ENCODE measurements at places on chromosomes 16 and 17.

- no peak for DNase-seq
These were observed 11.6 kb upstream of the STRADA start for GRCh38 chr17:63753215-63753614.

GRCh38 chr16:85735225-85735635 is 15.7 kb downstream of the C16orf74 start:
- no peak for DNase-seq

DNA sequence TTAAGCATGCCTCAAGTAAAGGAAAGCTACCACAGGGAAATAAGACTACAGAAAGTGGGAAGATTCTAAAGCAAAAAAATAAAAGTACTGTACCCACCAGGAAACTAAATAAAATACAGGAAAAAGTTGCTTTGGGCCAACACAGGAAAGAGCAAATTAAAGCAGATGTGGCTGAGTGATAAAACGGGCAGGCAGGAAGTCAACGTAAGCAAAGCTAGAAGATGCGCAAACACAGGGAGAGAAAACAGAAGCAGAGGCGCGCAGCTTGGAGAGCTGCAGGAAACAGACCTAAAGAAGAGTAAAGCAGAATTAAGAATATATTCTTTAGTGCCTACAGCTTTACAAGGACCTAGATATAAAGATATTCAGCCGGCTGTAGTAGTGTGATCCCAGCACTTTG is 21.7 kb downstream of the USP36 start:
- no peak for DNase-seq

DNA sequence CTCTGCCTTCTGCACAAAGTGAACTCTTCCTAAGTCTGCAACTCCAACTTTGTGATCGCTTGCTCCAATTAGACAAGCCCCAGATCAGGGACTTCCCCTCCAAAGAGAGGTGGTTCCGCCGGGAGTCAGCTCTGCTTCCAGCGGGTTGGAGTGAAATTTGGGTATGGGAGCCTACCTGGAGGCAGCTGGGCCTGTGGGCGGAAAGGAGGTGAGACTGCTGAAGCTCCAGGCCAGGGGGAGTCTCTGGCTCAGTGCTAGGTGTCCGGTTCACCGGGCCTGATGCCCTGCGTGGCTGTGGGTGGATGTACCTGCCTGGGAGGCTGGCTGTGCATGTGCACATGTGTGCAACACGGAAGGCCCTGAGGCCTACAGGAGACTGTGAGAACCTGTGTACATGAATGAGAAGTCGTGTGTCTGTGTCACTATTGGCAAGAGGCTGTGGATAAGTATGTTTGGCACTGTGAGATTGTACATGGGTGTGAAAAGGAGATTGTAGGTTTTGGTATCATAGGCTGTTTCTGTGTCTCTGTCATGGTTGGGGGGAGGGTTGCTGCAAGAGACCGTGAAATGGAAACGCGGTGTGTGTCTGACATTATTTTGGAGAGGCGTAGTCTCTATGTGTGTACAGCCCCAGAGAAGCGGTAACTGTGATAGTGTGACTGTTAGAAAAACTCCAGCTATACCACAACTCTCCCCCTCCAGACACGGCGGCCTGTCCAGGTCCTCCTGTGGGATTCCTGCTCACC is 4.2 kb downstream of the LHX1 start:
- no peak for DNase-seq

- DNase-seq, result no peak
These were observed 2.4 kb downstream of the MIS12 start for GRCh38 chr17:5488752-5489151.

DNA sequence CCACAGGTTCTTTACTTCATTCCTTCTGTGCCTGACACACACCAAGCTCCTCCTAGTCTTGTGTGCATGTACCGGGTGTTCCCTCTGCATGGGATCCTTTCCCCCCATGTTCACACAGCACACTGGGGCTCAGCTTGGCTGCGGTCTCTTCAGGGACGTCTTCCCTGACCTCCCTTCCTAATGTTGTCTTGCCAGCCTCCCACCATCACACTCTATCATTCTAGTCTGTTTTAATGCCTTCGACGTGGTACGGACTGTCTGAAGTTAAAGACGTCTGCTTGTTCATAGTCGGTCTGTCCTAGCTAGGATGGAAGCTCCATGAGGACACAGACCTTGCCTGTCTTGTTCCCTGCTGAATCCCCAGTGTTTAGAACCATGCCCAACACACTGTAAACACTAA is 60.1 kb downstream of the USP31 start:
- no peak for DNase-seq

Data from AG04450 (cell line).